ENCODE measurements at places on chromosomes 1 and 21.

GRCh38 chr1:29756085-29756484 is 519.8 kb downstream of the PTPRU start:
- DNase-seq: no peak

- DNase-seq: no peak
These were observed 180.9 kb downstream of the PCP4 start for GRCh38 chr21:40047993-40048730.

DNA sequence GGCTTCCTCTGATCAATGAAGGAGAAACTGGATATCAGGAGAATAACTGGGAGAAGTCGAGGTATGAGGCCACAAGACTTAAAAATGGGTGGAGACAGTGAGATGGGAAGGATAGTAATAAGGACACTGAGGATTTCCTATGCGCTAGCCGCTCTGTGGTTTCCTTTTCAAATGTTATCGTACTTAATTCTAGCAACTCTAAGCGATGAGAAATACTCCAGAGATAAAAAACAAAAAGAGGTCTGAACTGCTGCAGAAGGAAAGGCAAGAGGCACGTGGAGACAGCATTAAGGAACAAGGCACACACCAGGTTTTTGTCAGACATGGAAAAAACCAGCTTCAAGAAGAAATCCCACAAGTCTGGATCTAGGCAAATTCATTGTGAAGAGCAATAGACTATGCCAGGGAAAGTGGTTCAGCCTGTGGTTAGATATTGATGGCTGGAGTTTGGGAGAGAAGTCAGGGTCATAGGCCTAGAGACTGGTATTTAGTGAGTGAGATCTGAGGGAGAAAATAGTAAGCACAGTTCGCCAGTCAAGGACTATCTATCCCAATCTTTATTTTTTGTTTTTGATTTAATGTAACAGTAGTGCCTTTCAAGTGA is 5.3 kb downstream of the CLCA2 start:
- DNase-seq: no peak

DNA sequence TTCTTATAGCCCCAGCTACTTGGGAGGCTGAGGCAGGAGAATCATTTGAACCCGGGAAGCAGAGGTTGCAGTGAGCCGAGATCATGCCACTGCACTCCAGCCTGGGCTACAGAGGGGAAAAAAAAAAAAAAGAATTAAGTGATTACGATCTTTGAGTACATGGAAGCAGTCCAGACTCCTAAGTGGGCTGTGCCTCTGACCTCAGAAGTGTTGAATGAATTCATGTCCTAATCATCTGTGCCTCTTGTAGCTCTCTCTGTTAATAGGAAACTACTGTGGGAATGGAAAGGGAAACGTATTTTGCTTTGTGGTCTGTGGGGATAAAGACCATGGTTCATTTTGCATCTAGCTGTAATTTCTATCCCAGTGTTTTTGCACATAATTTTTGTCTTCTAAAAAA is 8.4 kb upstream of the IVNS1ABP start:
- DNase-seq: no peak

GRCh38 chr21:35940074-35940927 is 120.0 kb downstream of the SETD4 start:
- DNase-seq: no peak

GRCh38 chr1:47252795-47253194 is 20.8 kb upstream of the TAL1 start:
- no peak for DNase-seq

- DNase-seq: no peak
These were observed 58.4 kb downstream of the KLHDC7A start for GRCh38 chr1:18539171-18539570.

DNA sequence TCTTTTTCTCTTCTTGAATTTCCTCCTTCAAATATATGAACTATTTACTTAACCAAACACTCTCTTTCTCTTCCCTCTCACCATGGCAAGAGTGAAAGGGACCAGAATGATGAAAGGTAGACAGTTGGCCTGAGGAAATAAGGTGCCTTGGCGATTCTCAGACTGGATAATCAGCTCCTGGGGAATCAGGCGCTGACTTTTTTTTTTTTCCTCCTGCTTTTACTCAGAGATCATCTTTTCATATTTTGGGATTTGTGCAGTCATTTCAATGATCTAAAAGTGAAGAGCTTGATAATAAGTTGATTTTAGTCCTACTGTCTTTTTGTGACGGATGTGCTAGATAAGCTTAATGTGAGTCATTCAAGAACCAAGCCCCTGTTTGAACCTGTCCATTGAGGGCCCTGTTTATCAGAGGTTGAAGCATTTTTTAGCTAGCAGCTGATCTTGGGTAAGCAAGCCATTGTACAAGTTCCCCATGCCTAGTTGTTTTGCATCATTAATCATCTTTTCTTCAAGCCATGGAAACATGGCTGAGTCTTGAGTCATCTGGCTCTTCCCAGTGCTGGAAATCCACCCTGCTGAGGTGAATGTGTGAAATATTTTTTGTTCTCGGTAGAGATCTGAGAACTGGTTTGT is 40.8 kb downstream of the ITSN1 start:
- no peak for DNase-seq

DNA sequence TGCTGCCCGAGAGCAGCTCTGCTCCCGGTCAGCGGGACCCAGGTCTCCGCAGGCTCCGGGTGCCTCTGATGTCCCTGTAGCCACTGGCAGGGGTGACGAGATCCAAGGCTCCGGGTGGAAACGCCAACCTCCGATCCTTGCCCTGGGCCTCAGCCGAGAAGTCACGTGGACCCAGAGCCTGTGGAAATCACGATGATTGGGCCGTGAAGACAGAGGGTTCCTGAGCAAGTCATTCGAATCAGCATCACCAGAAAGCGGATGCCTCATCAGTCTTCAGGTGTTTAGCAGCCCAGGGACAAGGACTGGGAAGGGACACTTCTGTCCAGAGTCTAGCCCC is 12.5 kb downstream of the LRRC3 start:
- DNase-seq: no peak

GRCh38 chr1:56799605-56800400 is 19.4 kb downstream of the FYB2 start:
- DNase-seq: no peak

DNA sequence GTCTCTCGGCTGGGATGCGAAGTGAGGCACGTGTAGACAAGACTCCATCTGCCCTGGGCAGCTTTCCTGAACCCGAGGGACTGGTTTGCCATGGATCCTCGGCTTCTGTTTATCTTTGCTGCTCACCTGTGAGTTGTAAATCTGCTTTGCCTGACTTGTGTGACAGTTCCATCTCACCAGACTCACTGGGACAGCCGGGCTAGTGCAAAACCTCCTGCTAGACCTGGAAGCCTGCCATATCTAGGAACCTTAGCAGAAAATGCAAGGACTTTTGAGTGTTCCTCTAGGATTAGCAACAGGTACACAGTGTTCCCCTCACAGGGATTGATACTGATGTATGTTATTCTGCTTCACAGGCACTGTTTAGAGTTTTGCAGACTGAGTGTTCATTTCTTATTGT is 218.6 kb downstream of the URB2 start:
- no peak for DNase-seq

GRCh38 chr1:203114202-203114601 is 13.3 kb upstream of the ADORA1 start:
- DNase-seq: no peak

GRCh38 chr1:168469690-168470089 is 74.1 kb downstream of the XCL2 start:
- DNase-seq: no peak

DNA sequence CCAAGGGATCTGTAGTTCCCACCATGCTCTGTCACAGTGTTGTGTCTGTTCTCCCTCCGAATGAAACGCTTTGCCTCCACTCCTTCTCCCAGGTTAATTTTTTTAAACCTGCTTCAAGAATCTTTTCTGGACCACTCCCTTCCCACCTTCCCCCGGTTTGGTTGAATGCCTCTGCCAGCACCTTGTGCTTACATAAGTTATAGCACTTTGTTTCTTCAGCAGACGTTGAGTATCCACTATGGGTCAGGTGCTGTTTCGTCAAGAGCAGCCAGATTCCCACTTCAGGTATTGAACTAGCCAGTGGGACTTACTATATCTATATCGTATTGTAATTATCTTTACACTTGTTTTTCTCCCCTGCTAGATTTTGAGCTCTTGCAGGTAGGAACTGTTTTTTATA is 27.6 kb downstream of the TTF2 start:
- DNase-seq: no peak

DNA sequence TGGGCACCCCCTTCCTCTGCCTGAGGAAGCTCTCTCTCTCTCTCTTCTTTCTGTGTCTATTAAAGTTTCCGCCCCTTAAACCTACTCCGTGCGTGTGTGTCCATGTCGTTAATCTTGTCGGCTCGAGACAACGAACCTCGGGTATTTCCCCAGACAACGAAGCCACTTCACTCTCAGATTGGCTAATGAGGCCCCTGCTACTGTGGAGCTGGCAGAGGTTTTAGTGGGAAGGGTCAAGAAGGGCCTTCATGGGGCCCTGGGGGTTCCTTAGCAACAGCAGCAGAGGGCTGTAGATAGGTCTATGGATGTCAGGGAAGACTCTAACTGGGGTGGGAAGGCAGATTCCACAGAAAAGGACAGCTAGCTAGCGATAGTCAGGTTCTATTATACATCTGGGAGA is 239.8 kb upstream of the RAB4A start:
- no peak for DNase-seq

DNA sequence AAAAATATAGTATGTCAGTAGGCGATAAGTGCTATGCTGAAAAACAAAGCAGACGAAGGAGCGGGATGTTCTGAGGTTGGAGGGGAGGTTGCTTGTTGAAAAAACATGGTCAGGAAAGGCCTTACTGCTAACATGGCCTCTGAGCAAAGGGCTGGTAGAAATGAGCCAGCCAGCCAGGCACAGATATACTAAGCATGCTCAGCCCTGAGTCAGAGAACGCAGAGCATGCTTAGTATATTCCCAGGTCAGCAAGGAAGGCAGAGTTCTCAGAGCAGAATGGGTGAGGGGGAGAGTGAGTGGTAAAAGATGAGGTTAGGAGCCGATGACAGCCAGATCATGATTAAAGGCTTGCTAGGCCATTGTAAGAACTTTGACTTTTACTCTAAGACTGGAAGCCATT is 36.7 kb downstream of the ZBTB40 start:
- no peak for DNase-seq

DNA sequence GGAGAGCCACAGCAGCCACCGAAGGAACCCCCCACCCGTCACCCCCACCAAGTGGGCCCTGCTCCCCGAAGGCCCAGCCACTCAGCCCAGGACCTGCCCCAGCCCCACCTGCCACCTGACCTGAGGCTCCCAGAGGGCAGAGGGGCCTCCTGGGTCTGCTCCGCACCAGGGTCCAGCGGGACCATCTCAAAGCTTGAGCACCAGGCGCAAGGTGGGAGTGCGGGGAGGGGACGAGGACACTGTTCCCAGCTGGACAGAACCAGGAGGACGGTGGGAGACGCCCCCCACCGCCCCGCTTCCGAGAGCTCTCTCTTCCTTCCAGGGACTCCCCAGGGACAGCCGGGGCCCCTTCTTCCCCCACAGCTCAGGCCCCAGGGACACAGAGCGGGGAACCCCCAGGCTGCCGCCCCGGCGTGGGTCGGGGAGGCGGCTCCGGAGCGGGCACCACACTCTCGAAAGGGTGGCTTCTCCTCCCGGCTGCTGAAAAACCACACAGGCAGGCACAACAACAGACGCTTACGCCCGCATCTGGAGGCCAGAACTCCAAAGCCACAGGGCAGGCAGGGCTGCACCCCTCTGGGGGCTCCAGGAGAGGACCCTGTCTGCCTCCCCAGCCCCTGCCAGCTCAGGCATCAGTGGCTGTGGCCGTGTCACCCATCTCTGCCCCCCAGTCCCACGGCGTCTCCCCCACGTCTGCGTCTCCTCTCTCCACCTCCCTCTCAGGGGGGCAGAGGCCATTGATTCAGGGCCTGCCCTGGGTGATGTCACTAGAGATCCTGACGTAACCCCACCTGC is 1.9 kb upstream of the TTLL10 start:
- DNase-seq: no peak

DNA sequence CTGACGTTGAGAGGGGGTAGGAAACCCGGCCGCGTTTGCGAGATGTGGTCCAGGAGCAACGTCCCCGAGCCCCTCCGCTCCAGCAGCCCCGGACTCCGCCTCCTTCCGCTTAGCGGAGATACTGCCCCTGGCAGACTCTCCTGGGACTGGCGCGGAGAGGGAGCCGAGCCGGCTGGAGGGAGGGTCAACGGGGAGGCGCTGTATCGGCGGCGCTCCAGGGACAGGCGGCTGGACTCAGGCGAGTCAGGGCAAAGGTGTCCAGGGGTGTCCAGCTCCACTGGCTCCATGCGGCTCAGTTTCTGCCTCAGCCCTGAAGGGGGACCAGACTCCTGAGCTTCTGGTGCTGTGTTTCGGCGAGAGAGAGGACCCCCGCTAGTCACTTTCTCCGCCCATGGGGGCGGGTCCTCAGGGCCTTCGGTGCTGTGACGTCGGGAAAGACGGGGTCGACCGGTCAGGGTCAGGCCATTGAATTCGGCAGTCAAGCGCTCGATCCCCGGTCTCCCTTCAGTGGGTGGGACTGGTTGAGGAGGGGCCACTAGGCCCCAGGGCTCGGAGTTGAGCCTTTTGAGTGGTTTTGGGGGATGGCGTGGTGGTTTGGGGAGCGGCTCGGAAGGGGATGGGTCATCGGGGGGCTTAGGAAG is 2.8 kb upstream of the LIX1L start:
- peak; percentile 74 for DNase-seq

GRCh38 chr1:94819238-94819944 is 766 bp upstream of the SLC44A3 start:
- no peak for DNase-seq

- no peak for DNase-seq
These were observed 1395.5 kb downstream of the PLA2G4A start for GRCh38 chr1:188224263-188224662.

DNA sequence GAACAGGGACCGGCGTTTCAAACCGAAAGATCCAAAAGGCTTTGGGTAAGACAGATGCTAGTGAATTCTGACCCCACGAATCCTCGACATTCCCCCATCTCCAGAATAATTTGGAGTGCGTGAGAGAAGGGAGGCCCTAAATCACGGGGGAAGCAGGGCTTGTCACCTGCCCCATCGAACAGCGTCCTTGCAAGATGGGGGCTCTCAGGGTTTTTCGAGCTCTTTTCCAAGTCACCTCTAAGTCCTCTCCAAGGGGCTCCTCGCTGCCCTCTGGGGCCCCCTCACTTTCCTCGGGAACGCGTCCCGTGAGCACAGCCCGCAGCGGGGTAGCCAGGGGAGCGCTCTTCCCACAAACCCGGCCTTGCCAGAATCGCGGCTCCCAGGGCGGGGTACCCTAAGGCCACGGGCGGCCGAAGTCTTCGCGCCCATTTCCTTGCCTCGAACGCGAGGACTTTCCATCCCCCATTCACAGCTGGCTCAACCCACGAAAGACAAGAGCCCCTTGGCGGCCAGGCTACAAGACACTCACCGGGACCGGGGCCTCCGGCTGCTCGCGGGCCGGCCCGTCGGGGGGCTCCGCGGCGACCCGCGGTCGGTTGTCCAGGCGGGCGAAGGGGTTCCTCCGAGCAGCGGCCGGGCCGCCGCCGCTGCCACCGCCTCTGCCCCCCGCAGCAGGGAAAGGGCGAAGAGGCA is 546 bp downstream of the DONSON start:
- no peak for DNase-seq

GRCh38 chr1:98373056-98373455 is 288.5 kb upstream of the SNX7 start:
- no peak for DNase-seq

GRCh38 chr1:224289396-224289795 is 40.6 kb downstream of the NVL start:
- DNase-seq: no peak

All from right renal cortex interstitium (tissue), 3 donors.